Activated T-cell treated with anti-CD3 and anti-CD28 coated beads for 1 hour (primary cell): ENCODE measurements at places on chromosomes 7 and 10.

DNA sequence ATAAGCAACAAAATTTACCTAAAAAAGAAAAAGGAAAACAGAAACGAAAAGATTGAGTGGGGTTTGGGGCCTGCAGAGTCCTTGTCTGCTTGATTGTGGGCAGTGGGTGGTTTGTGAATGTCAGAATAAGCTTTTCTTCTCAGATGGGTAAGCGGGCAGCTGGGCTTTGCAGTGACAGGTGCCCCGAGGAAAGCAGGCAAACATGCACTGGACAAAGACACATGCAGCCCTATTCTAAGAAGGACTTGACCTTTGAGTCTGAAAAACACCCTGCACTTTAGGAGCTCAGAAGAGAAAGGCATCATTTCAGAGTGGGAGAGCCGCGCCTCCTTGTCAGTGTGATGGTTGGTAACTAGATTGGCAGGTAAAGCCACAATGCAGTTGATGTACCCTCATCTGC, 562.7 kb downstream of the PTPRN2 start:
- DNase-seq = no peak

DNA sequence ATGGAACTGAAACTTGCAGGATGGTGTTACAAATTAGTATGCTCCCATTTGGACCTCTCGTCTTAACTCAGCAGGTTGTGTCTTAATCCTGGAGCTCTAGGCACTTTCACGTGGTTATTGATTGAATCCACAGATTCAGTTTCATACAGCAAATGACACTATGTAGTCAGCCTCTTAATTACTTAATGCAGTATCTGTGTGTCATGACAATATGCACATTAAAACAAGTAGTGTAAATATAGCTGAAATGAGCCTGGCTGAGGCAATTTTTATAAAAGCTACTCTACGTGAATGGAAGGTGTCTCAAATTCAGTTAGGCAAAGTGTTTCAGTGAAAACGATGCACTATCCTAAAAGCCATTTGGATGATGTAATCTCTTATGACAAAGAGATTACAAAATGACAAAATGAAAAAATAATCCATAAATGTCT, 86.8 kb downstream of the CD36 start:
- no peak for DNase-seq

DNA sequence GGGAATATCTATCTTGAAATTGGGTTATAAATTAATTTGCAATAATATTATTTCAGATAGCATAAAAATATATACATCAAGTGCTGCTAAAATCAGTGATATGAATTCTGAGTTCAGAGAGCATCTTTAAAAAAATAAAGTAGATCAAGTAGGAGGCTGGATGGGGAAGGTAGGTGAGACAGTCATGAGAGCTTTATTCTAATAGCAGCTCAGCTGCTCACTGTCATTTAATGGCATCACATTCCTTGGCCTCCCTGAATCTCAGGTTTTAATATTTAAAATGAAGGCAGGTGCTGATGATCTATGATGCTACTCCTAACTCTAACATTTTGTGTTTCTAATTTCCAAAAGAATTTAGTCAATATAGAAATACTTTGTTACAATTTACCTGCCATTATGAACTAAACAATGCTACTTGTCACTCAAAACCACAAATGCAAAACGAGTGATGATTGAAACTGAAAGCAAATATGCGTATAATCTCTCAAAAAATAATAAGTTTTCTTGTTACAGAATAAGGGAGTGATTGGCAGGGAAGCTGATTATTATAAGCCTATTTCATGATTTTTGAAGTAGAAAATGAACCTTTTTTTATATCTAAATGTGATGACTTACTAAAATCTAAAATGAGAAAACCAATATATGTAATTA, 147.6 kb upstream of the CSTF2T start:
- DNase-seq = no peak

- DNase-seq = peak; percentile 62
Observed at GRCh38 chr10:118698421-118698820, 56.3 kb downstream of the CACUL1 start.
